ENCODE measurements at places on chromosomes 11 and 22. TPM values are rescaled to one million over a fixed set of nuclear protein-coding genes. Genes with fewer than 3 reads are reported as not detected.

- DNase-seq: no peak
These were observed 16.8 kb downstream of the MACROD1 start for GRCh38 chr11:64148917-64149617.

DNA sequence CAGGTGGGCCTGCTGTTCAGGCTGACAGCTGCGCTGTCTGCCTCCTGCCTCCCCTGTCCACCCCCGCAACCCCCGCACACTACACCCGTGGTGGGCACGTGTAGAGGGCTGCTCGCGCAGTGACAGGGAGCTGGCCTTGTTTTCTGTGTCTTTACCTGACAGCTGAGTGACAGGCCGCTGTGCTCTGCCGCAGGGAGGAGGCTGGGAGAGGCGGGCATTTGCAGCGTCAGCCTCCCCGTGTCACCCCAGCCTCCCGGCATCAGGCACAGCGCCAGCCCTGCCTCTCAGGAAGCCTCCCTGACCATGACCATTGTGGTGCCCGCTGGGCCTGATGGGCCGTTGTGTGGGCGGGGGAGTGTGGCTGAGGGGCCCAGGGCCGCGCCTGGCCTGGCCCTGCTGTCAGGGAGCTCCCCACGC lies 32.0 kb upstream of the RELT start:
- DNase-seq: no peak

DNA sequence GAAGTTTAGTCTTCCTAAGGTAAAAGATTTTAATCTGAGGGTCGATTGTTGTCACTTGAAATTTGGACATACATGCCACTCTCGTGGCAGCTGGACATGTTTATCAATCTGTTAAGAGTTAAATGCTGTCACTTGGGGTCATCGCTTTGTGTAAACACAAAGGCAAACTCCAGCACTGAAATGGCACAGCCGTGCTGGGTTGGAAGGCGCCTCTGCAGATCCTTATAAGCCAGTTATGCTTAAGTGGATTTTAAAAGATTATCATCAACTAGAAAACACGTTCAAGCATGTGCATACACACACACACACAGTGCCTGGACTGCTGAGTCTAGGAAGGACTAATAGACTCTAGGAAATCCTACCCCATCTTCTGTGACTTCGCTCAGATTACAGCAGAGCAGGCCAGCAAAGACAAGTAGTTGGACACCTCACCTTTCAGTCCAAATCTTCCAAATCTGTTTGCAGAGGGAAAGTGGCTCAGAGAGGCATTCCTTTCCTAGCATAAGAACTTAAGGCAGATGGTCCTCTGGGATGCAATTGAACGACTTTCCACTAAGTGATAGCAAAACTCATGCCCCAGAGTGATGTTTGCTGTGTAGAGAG lies 83.7 kb downstream of the CACNG2 start:
- no peak for DNase-seq

TRIM49 gene
- total RNA-seq: not detected

KCNJ1 gene
- total RNA-seq: not detected

DNA sequence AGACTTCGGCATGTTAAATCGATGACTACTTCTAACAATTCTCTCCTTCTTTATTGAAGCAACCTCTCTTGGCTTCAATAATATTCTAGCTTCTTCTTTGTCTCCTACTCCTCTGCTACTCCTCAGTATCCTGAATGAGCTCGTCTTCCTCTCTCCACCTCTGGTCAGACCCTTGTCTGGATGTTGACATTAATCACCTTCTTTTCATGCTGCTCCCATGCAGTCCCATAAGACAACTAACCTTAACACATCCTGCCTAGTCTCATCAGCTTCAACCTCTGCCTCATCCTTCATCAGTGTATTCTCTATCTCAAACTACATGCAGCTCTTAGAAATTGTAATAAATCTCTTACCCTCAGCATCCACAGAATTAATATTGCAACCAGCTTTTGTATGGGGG lies 695.6 kb downstream of the CNTN5 start:
- no peak for DNase-seq

GRCh38 chr22:37010174-37010573 lies 9.1 kb downstream of the TST start:
- DNase-seq: no peak

DNA sequence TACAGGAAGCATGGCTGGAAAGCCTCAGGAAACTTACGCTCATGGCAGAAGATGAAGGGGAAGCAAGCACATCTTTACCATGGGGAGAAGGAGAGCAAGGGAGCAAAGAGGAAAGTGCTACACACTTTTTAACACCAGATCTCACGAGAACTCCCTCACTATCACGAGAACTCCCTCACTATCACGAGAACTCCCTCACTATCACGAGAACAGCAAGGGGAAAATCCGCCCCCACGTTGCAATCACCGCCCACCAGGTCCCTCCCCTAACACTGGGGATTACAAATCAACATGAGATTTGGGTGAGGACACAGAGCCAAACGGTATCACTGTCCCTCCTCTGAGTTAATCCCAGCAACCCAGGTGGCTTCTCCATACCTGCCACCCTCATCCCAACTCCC lies 84.5 kb downstream of the MN1 start:
- no peak for DNase-seq

- DNase-seq: no peak
These were observed 42.2 kb downstream of the TRIOBP start for GRCh38 chr22:37739035-37739434.

DNA sequence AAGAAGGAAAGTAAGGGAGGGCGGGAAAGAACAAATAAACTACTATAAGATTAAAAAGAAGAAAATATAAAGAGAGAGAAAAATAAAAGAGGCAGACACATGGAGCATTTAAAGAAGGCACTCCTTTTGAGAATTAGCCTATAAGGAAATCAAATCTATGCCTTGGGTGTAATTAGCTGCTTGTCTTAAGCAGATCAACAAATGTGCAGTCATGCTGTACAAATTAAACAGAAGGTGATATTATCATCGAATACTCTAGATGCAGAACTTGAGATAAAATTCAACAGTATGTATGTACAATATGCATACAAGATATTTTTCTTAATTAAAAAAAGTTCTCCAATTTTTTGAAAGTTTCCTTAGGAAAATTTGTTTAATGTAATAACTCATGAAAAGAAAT lies 623.0 kb upstream of the CHORDC1 start:
- no peak for DNase-seq

DNA sequence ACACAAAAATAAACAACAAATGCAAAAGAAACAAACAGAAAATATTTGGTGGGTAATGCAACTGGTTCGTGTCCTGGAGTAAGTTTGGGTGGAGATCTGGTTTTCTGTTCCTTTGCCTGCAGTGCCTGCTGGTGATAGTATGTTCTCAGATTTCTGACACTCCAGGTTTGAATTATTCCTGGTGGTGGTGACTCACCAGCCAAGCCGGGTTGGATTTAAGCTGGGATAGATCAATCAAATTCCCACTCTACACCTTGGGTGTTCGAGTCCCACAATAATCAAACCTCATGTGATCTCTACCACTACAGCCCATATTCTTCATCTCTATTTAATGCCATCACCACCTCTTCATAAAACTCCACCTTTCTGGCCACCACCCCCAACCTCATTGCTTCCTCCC lies 421.8 kb downstream of the NTM start:
- peak; percentile 28 for DNase-seq

- DNase-seq: no peak
These were observed 25.5 kb upstream of the OSBPL5 start for GRCh38 chr11:3190600-3190999.

GSTT4 gene
- total RNA-seq: not detected

SNX32 gene
- 0.39 TPM for total RNA-seq

GRCh38 chr11:7511401-7511800 lies 2.4 kb upstream of the PPFIBP2 start:
- DNase-seq: no peak

- DNase-seq: no peak
These were observed 17.5 kb upstream of the TSPAN18 start for GRCh38 chr11:44709281-44709562.

DNA sequence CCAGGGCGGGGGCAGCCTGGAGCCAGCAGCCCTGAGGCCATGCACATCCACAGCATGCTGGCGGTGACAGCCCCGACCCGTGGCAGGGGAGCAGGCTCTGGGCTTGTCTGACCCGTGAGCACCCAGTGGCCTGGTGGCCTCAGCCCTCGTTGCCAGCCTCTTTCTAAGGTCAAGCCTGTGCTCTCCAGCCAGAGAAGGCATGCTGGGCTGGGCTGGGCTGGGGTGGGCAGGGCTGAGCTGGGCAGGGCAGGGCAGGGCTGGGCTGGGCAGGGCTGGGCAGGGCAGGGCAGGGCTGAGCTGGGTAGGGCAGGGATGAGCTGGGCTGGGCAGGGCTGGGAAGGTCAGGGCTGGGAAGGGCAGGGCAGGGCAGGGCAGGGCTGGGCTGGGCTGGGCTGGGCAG lies 10.6 kb downstream of the H19 start:
- DNase-seq: no peak

RHOD gene
- not detected for total RNA-seq

GRCh38 chr22:27834364-27835185 lies 33.0 kb upstream of the MN1 start:
- no peak for DNase-seq

HTR3A gene
- total RNA-seq: not detected

NNMT gene
- 246 TPM for total RNA-seq

DNA sequence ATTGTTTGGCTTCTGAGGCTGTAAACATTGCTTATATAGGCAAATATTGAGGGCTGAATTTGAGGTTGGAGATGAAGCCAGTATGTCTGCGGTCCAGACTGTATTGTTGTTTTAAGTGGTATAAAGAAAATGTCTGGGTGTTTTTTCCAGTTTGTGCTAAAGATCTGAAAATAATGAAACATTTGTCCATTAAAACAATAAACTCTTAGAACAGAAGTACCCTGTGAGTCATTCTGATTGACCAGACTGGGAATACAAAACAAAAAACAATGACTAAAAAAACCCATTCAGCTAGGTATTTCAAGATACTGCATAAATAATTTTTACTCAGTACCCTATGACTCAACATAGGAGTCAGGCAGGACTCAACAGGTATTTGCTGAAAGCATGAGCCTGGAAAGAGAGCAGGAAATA lies 20.4 kb downstream of the ALKBH8 start:
- peak; percentile 69 for DNase-seq

DNA sequence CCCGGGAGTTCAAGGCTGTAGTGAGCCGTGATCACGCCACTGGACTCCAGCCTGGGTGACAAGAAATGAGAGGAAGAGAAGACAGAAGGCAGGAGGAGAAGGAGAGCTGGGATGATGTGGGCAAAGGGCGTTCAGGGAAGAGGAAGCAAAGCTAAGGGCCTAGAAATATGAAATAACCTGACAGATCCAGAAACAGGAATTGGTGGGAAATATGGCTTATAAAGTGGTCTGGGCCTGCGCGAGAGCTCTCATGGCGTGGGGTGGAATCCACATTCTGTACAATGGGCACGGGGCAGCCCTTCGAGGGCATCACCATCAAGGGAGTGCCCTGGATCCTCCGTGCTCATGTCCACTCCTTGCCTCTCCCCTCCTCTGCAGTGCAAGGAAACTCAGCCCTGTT lies 46.8 kb upstream of the RASSF10 start:
- DNase-seq: no peak

GRCh38 chr22:23516304-23516703 lies 63.8 kb downstream of the IGLL1 start:
- no peak for DNase-seq

ANKK1 gene
- total RNA-seq: 0.06 TPM

MUC6 gene
- total RNA-seq: not detected

GNG3 gene
- total RNA-seq: not detected

- DNase-seq: no peak
These were observed 426.1 kb downstream of the NTM start for GRCh38 chr11:131796541-131796940.

GRCh38 chr11:125083312-125084056 lies 20.4 kb downstream of the SLC37A2 start:
- no peak for DNase-seq

DNA sequence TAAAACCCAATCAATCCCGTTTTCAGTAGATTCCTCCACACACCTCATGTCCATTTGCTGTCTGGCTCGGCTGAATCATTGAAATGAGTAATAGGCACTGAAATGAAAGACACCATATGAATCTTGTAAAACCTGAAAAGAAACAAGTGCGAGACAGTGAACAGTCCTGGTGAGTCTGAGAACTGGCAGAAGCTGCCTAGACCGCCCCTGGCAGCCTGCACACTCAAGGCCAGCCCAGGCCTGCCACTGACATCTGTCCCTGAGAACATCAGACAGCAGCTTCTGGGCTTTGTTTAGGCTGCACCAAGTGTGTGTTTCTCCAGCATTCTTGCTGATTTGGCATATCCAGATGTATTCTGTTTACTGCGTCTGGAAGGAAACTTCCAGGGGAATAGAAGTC lies 44.8 kb downstream of the ENDOD1 start:
- peak; percentile 59 for DNase-seq

DNA sequence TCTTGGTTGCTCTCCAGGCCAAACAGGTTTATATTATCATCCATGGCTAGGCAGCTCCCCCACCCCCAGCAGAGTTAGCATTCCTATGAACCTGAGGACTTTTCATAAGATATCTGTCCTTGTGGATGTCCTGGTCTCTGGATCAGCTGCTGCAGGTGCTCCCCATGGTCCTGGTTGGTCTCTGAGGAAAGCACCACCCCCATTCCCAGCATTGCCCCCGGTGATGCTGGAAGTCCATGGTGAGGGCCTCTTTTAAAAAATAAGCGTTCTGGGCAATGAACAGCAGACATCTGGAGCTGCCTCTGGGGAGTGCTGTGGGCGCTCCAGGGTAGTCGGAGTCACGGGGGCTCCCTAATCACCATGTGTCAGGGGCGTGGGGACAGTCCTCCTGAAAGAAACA lies 26.6 kb downstream of the DKK3 start:
- DNase-seq: no peak

All from Daoy (cell line).